ENCODE measurements at places on chromosomes 1 and 21. TPM values are rescaled to one million over a fixed set of nuclear protein-coding genes. Genes with fewer than 3 reads are reported as not detected.

GRCh38 chr1:159957824-159958268 is 3.8 kb upstream of the SLAMF9 start:
- DNase-seq = no peak

The GBP3 gene
- total RNA-seq = 16.4 TPM

GRCh38 chr1:203726417-203726867 is 38.5 kb upstream of the LAX1 start:
- DNase-seq = no peak

The ADCY10 gene
- 0.15 TPM for total RNA-seq
